Suppressor macrophage treated with lipopolysaccharide for 4 hours (primary cell): ENCODE measurements at places on chromosomes 4 and X.

- DNase-seq: no peak
These were observed 82.8 kb downstream of the LNX1 start for GRCh38 chr4:53508446-53508845.

- peak; percentile 46 for DNase-seq
These were observed 9.1 kb upstream of the TBC1D1 start for GRCh38 chr4:37881811-37882210.

DNA sequence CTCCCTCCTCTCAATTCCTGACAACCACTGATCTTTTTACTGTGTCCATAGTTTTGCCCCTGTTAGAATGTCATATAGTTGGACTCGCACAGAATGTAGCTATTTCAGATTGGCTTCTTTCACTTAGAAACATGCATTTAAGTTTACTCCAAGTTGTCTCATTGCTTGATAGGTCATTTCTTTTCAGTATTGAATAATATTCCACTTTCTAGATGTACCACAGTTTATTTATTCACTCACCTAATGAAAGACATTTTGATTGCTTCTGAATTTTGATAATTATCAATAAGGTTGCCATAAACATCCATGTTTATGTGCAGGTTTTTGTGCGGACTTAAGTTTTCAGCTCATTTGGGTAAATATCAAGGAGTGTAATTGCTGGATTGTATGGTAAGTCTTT, 38.5 kb downstream of the SLC9B1 start:
- DNase-seq: no peak

DNA sequence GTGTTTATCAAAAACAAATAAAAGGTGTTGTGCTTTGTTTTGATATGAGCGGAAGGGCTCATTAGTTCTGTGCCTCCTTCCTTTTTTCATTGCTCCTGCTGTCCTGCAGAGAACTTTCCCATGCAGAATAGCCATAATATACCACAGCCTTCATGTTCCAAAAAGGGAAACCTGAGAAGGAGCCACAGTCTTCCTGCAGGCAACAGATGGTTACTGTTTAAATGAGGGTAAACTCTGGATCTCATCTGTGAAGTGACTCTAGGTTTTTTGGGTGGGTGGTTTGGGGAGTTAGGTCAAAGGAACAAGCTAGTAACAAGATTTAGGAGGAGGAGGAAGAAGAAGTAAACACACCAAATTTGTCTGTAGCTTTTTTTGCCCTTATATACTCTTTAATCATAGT, 131.8 kb downstream of the BMPR1B start:
- no peak for DNase-seq

DNA sequence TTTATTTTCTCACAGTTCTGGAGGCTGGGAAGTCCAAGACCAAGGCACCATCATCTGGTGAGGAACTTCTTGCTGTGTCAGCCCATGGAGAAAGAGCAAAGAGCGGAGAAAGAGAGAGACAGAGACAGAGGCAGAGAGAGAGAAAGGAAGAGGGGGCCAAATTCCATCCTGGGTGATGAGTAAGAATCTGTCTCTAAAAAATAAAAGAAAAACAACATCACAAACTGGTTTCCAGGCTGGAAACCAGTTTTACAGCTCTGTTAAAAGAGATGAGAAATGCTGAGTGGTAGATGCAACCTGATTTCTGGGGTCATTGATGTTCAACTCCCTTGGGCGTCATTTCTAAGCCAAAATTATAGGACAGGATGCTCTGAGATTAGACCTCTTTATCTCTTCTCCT, 72.9 kb downstream of the SHOX start:
- no peak for DNase-seq

DNA sequence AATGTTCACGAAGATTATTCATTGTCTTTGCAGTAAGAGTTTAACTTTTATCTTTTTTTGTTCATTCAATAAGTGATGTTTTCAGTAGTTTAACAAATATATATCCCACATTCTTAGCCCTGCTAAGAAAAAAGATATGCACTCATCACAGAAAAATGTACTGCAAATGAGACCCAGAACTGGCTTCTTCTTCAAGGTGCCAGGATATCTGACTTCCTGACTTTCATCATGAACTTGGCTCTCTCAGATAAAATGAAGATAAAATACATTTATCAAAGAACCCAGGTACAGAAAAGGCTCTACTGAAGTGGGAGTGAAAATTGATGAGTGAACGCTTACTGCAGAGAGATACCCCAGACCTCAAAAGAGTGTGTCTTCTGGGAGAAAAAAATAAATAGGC, 177.8 kb upstream of the DKK2 start:
- no peak for DNase-seq

DNA sequence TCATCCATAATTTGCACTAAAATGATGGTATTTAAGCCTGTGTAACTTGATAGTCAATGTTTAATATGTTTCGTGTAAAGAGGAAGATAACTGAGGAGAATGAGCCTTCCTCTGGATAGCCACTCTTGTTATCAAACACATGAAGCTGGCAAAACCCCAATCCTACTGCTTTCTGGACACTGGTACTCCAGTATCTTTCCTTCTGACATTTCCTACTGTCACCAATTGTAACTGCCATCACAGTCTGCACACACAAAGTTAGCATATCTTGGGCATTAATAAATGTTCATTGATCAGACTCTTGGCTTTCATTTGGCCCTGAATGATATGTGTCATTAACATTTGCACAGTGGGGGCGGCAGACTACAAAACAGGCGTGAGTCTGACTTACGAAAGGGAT, 419.1 kb downstream of the TMA16 start:
- no peak for DNase-seq

GRCh38 chrX:77635373-77635772, 150.6 kb downstream of the ATRX start:
- DNase-seq: no peak

- DNase-seq: no peak
These were observed 713.7 kb upstream of the TENM3 start for GRCh38 chr4:181529537-181529936.

GRCh38 chrX:94831364-94831763, 1157.4 kb downstream of the FAM133A start:
- no peak for DNase-seq

DNA sequence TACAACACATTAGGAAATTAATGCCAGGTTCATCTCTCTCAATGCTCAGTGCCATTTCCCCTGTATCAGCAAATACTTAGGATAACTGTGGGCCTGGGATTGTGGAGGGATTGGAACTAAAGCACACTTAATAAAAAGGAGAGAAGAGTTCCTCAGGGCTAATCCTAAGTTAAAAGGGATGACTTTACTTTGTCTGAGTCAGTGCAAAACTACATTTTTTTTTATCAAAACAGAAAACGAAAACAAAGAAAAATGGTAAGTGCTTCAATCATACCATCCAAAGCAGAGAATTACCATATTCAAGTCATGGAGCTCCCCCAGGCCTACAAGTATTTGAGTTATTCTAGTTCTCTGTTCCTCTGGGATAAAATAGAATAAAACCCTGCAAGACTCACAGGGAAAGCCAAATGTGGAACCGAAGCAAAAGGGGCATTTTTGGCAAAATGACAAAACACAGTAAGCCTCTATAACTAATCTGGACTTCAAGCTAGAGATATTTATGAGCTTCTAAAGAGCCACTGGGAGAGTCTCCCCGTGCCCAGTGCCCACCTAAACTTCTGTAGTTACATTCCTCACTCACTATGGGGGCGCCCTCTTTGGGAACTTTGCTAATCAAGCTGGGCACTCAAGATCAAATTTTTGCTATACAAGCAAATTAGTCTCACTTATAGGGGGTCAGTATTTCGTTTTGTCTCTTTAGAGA, 53.4 kb downstream of the PALLD start:
- peak; percentile 26 for DNase-seq

DNA sequence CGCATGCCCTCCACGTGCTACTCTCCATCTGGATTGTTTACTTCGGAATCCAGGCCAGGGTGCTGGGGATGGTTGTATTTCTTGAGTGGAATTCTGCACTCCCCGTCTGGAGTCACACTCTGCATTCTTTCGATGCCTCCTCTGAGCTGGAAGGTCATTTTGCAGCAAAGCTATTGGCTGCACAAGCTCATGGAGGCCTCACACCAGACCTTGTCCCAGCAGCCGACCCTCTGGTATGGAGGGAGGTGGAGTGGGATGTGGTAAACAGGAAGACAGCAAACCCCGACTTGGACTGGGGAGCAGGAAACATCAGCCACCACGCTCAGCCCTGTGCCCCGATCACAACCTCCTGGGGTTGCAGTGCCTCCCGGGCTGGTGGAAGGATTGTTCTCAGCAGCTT, 225.3 kb upstream of the LNX1 start:
- DNase-seq: no peak

GRCh38 chr4:128347930-128348660, 60.5 kb upstream of the PGRMC2 start:
- DNase-seq: no peak

- DNase-seq: no peak
These were observed 5.4 kb upstream of the ZXDA start for GRCh38 chrX:57915680-57916079.

DNA sequence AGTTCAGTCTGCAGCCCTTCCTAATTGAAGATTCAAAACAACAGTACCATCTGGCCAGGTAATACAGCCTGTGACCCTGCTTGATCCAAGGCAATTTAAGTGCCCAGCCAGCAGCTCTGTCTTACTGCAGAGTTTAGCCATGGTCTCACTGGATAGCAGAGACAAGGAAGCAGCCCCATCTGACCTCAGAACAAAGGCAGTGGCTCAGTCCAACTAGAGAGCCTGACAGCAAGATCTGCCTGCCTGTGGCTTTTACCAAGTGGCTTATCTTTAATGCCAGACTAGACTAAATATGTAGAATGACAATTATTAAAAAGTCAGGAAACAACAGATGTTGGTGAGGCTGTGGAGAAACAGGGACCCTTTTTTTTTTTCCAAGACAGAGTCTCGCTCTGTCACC, 293.4 kb downstream of the DTHD1 start:
- DNase-seq: no peak

DNA sequence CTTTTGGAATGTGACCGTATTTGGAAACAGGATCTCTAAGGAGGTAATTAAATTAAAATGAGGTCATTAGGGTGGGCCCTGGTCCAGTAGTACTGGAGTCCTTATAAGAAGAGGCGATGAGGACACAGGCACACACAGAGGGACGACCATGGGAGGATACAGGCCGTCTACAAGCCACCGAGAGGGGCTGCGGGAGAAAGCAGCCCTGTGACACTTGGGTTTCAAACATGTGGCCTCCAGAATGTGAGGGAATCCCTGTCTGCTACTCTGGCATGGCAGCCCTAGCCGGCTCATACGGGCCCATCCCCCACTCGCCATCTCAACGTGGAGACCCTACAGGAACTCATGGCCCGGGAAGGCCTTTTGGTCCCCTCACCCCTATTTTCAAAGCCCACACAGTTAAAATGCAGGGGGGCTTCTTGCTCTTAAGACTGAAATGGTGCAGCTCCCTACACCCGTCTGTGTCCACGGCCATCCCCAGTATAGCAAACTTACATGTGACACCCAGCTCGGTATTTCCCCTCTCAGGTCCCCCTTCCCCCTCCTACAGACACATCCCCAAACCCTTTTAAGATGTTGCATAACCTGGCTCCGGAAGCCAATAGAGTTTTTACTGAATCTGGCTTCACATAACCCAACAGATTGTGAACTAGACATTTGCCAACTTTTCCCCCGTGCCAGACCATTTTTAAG, 124.1 kb upstream of the TBL1X start:
- peak; percentile 58 for DNase-seq

- DNase-seq: peak; percentile 16
These were observed 203.5 kb downstream of the PRDM5 start for GRCh38 chr4:120718979-120719566.

DNA sequence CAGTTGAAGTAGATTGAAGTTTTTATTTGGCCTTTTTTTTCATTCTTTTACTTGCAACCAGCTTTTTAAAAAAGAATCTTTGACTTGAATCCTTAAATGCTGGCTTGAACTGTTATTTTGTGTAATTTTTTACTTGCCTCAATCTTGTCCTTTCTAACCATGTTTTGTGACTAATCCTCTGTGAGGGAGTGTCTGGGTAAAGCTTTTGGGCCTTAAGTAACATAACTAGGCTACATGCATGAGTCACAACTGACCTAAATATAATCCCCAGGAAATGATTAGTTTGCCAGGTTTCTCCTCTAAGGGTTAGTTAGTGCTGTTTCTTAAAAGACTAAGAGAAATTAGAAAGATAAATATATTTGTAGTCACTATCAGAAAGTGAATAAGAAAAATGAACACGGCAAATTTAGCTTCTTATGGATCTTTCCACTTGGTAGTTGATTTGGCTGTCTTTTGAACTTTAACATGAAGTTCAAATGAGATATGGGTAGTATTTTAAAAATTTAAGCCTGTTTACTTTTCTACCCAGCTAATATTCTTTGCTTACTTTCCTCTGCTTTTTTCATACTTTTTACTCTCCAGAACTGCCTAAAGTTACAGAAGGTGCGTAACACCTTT, 13.0 kb downstream of the EXOC1 start:
- peak; percentile 83 for DNase-seq

DNA sequence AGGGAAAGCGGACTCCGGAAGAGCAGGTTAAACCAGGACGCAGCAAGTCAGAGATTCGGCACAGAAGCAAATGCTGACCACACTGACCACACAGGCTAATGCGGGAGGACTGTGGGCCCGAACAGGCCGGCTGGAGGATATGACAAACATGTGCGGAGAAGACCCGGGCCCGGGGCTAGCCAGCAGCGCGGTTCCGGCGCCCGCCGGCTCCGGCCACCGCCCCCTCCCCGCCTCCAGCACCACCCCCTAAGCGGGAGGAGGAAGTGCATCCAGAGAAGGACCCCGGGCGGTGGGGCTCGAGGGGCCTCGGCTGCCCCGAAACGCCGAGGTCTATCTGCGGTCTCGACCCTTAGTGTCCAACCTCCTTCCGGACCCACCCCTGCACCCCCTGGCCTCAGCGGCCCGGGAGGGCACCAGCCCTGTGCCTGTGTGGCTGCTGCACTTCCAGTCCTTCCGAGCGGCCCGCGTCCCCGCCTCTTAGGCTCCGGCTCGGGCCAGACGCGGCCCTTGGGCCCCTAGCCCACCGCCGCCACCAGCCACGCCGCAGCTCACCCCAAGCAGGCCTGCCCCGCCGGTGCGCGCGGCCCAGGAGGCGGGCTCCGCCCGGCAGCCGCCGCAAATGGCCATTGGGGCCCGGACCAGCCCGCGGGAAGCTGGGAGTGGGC, 2.1 kb downstream of the ELOVL6 start:
- peak; percentile 15 for DNase-seq

- DNase-seq: no peak
These were observed 43.6 kb downstream of the UNC5C start for GRCh38 chr4:95505151-95505550.

- DNase-seq: no peak
These were observed 391.0 kb downstream of the SPRY1 start for GRCh38 chr4:123787512-123788080.

- no peak for DNase-seq
These were observed 1.5 kb downstream of the IL1RAPL2 start for GRCh38 chrX:104567506-104567905.

- no peak for DNase-seq
These were observed 32.6 kb upstream of the NKX6-1 start for GRCh38 chr4:84531689-84532088.

GRCh38 chr4:36283912-36284465, 2.6 kb downstream of the DTHD1 start:
- no peak for DNase-seq

DNA sequence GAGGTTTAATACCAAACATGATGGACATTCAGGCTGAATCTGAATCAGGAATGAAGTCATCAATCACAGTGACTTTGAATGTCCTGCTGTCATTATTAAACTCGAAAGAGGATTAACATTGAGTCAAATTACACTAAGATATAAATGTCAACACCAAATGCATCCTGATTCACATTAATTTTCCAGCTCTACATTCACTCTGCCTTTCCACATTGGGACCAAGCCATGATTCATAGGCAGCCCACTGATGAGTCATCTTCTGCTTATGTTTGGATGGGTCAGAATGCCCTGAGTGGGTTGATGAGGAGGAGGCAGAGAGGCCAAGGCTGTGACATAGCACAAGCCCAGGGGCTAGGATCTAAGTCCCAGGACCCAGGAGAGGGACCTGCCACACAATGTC, 247.6 kb upstream of the RPS6KA3 start:
- peak; percentile 81 for DNase-seq
